NCI-H2081 treated with DMSO at 0.1 percent for 48 hours (cell line): ENCODE measurements at places on chromosomes 12 and 14.
A peak's percentile ranks its signal among the peaks of the same experiment; 100 is the strongest.

DNA sequence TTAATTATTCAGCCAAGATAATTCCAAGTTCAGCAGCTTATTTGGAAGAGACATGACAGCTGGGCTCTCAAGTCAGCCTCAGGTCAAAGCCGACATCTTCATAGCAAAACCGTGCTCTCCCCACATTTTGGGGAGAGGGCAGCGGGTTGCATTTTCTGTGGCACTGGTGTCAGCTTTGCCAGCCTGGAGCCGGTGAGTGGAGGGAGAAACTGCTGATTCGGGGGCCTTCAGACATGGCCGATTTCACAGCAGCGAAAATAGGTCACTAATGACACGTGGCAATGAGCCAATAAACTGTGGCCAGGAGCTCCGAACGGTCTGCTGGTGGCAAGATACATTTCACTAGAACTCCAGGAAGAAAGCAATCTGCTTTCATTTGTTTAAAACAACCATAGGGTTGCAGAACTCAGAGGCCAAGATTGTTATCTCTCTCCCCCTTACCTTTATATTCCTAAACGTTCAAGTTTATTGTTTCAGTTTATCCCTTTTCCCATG lies 173.2 kb downstream of the CAND1 start:
- peak; percentile 32 for DNase-seq

GRCh38 chr14:89902881-89903280 lies 51.6 kb downstream of the EFCAB11 start:
- peak; percentile 57 for DNase-seq

- DNase-seq = no peak
Measured at GRCh38 chr12:69821456-69822159, 3.4 kb upstream of the MYRFL start.

DNA sequence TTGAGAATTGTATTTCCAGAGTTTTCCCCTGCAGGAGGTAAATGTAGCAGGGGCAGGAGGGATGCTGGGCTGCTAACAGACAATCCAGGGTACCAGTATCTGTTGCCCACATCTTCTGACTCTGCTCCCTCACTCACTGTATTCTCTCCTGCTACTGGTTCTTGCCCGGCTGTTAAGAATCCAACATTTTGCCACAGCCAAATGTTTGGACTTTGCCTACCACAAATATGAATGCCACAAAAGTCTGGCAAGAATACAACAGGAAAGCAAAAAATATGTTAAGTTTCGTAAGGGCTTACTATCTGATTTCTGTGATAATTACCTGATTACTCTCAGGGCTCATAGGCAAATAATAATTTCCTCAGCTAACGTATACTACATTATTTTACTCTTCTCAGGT lies 160.0 kb downstream of the BCAT1 start:
- DNase-seq = no peak

- DNase-seq = no peak
Measured at GRCh38 chr14:84029246-84029645, 1500.7 kb upstream of the FLRT2 start.

- DNase-seq = no peak
Measured at GRCh38 chr12:50160643-50161042, 6.5 kb downstream of the CERS5 start.

DNA sequence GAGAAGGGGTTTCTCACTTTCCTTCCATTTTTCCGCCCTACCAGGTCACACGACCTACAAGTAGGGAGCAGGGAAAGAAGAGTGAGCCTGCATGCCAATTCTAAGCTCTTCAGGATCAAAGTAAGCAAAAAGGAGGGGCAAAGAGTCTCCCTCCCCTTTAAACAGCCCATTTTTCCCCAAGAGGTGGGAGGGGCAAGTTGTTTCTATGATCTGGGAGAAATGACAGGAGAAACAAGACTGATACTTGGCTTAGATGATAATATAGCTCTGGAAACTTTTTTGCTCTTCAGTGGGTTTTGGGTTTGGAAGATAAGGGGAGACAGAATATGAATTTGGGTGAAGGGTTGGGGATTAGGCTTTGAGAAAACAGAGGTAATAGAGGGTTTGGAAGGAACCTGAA lies 1.8 kb downstream of the DTX3 start:
- no peak for DNase-seq

- DNase-seq = no peak
Measured at GRCh38 chr14:89353766-89354113, 63.3 kb downstream of the FOXN3 start.

- no peak for DNase-seq
Measured at GRCh38 chr14:22418631-22419030, 170.4 kb downstream of the DAD1 start.

GRCh38 chr14:59254146-59254910 lies 65.9 kb downstream of the DAAM1 start:
- DNase-seq = no peak
